Activated T-helper 1 cell treated with anti-CD3 and anti-CD28 coated beads, Interleukin-12 subunit alpha, Interleukin-12 subunit beta, Interleukin-2, Interleukin-4 antibody, amounts not matched to agents 30 ng/mL and 10 ng/mL and 1 ng/mL, durations not matched to agents 14 hours and 24 hours and 36 hours (primary cell): ENCODE measurements at places on chromosomes 7 and 10.

GRCh38 chr7:139095194-139095659 lies 14.3 kb downstream of the ZC3HAV1 start:
- DNase-seq = peak; percentile 86

- no peak for DNase-seq
Measured at GRCh38 chr10:8594711-8595110, 540.2 kb downstream of the GATA3 start.

GRCh38 chr7:105209433-105209832 lies 179.3 kb downstream of the SRPK2 start:
- DNase-seq = no peak

GRCh38 chr10:354901-355617 lies 219.8 kb downstream of the ZMYND11 start:
- no peak for DNase-seq

DNA sequence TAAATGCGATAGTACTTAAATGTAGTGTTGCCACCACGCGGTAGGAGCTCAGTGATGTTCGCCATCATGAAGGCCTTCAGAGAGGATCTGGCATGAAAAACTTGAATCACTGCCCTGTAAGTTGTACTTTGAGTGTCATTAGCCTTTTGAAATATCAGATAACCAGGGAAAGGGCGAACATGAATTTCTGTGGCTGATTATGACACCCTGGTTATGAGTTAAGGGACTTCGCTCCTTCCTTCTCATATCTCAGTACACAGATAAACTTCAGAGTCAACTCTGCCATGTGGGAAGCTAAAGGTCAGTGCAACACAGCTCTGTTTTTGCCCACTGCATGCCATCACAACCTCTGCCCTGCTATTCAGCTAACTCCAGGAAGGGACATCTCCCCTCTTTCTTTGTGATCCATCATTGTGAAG lies 8.9 kb upstream of the ACSL5 start:
- no peak for DNase-seq

DNA sequence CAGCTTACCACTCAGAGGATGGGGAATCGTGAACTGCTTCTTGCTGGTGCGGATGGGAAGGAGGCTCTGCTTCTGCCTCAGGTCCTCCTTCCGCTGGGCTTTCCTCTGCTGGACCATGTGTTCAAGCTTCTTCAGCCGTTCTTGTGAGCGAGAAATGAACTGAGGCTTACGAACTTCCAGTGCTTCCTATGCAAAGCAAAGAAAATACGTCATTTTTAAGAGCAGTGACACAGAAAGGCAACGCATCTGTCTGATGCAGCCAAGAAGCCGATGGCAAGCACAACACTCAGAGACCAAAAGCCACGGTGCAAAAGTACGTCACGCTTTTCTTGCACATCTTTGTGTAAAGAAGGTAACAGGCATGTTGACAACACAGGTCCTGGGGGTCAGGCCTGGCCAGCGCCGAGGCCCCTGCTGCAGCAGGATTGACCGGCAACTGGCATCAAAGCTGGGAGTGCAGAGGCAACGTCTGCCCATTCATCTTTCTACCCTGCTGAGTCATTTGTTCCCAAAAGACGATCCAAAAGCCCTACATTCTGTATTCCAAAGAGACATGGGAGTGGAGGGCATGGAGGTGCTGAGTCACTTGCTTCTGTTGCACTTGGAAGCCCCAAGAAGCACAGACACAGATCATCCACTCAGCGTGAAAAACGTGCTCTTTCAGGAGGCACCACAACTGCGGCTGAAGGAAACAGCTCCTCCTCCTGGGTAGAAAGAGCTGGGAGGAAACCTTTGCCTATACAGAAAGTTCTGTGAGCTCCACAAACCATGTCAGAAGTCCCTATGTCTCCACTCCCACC lies 71.0 kb upstream of the ADAM12 start:
- no peak for DNase-seq

DNA sequence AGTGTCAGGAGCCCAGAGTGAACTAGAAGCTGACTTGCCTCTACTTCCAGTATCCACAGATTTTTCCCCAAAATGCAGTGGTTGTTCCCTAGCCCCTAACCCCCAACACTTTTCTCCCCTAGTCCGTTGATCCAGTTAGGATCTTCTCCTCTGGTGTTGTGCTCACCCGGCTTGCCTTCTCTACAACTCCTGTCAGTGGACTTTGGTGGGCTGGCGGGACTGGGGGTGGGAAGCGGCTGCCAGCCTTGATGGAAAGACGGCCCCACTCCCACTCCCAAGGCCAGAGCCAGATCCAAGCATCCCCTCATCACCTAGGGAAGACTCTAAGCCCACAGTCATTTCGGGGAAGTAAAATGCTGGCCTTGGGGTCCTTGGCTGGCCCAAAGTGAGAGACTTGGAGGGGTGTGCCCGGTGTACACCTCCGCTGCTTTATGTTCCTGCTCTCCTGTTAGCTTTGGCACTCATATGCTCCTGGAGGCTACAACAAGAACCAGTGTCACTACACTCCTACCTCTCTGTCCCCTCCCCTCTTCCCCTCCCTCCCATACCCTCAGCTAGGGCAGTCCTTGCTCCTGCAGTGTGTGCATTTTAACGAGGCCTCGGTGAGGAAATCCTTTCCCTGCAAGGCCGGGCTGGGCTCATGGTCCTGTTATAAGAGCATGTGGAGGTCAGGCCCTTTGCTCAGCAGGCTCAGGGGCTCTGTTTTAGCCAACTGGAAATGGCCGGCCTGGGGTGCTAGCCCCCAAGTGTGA lies 930 bp upstream of the HOXA10 start:
- no peak for DNase-seq

DNA sequence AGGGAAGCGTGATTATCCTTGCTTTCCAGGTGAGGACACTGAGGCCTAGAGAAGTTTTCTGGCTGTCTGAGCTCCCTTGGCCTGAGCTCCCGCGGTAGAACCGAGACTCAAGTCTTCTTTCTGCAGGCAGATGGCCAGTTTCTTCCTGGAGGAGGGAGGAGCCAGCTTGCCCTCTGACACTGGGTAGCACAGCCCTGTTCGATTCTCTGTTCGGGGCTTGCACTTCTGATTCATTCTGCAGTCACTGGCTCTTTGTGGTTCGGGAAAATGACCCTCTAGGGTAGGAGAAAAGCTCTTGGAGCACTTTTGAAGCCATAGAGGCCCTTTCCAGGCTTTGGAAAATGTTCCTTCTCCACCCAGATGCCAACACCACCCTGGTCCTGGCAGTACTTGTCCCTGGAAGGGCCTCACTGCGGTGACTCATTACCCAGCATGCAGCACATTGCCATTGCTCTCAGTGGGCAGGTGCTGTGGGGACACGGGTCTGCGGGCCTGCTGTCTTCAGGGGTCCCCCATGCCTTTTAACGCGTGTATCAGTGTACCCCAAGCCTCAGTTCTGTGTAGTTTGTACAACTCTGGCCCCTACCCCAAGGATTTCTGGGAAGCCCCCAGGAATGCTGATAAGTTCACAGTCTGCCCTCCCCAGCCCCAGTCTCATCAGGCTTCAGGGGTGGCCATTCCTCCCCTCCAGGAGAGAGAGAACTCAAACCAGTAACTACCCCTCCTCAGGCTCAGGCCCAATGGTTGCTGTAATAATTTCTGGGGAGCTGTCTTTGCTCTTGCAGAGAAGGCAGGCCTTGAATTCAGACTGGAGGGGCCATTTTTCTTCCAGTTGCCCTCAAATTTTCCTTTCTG lies 11.9 kb downstream of the CHST3 start:
- DNase-seq = no peak

- DNase-seq = no peak
Measured at GRCh38 chr10:122173766-122174435, 97.2 kb upstream of the BTBD16 start.

DNA sequence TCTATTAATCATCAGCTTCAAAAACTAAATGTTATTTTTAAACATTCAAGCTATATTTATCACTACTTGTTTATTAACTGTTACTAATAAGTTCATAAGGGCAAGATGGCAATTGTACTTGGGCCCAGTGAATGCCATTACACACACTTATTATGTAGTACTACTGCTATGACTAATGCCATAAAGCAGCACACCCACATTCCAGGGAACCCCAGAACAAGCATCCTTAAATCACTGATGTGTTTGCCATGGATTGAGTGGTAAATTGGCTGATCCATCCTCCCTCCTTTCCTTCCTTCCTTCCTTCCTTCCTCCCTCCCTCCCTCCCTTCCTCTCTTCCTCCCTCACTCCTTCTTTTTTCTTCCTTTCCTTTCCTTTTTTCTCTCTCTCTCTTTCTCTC lies 37.4 kb upstream of the RSU1 start:
- no peak for DNase-seq

DNA sequence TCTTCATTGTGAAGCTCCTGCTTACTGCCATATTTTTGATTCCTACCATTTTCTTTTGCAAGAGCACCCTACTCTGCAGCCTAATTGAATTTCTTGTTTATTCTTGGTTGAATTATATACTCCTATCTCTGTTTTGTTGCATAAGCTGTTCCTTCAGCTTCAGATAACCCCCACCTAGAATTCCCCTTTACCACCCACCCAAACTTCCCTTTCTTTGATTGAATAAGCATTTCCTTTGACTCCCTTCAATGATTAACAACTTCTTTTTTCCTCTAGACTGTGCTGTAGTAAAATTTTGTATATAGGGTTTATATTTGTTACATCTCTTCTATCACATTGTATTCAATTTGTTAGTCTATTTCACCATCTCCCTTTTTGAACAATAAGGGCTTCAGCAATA lies 168.1 kb downstream of the GPR37 start:
- DNase-seq = no peak

DNA sequence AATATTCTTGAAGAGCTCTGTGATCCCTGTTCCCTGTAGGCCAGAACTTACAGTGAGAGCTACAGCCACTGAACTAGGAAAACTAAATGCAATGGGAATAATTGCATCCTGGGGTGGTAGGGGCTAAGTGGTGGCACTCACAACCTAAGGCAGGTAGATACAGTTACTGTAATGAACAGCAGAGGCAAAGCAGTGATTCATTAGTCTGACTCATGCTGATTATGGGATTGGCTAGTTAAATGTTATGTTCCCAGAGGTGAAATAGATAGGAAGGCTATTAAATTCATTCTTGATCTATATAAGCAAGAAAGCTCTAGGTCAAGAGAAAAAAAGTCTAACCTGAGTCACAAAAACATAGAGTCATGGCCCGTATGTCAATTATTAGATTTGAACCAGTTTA lies 173.1 kb upstream of the MALRD1 start:
- DNase-seq = no peak

DNA sequence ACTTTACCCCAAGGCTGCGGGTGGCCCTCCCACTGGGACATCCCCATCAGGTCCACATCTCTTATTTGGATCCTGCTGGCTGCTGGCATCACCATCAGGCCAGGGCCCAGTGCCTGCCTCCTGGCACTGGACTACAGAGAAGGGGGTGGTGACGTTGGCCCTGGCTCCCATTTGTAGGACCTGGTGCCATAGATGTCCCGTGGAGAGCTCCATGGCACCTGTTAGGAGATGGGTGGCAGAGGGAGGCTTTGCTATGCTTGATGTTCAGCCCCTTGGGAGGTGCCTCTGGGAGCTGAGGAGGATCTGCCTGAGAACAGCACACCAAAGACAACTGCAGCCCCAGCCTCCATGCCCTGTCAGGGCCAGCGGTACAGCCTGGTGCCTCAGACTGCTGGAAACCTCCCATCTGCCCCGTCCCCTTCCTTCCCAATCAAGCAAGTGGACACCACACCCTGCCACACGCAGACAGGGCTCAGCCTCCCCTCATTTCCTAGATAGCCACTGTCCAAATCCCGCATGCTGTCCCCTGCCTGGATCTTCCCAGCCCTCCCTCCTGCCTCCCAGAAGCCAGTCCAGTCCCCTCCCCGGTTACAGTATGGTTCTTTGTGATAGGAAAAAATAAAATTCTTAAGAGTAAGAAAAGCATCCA lies 230.0 kb upstream of the GRB10 start:
- no peak for DNase-seq

- DNase-seq = no peak
Measured at GRCh38 chr7:84085998-84086397, 108.6 kb downstream of the SEMA3A start.

DNA sequence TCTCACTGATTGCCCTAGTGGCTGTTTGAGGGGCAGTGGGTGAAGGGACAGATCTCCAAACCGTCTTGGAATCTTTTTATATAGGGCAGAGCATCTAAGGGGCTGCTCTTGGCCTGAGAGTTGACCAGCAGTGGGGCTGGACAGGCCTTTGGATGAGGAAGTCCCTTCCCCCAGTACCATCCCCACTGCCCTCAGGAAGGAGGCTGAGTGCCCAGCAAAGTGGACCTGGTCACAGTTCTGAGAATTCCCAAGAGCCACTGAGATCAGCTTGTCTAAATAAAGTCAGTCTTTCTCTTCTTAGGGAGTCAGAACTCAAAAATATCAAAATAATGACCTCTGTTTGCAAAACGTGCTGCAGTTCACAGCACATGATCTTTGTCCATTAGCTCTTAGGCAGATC lies 5.6 kb downstream of the GDF10 start:
- no peak for DNase-seq

DNA sequence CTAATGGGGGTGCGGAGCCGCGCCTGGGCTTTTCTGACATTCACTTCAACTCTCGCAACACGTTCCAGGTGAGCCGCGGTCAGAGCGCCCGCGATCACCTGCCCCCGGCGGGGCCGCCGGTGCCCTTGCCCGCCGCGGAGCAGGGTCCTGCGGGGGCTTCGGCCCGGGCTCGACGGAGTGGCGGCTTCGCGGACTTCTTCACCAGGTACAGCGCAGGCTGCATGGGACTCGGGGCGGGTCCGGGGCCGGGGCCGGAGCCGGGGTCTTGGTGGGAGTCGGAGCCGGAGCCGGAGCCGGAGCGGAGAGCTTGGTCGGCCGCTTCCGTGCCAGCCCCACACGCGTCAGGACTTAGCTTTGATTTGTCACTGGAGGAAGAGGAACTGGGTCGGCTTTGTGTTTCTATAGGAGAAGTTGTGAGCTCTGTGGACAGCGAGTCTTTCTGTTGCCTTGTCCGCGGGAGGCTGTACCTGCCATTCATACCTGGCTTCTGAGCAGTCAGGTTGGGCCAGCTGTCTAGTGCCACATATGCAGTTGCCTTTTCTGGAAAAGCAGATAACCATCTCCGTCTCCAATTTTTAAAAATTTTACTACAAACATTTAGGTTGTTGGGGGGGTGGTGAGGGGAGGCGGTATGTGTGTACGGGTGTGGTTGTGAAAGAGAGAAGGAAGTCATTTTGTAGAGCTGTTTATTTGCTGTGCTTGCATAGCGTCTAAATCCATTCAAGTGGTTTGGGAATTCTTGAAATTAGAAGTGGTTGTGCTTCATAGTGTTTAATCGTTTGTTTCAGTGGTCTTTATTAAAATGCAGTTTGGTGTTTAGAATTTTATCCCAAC lies 1.3 kb downstream of the TBC1D12 start:
- no peak for DNase-seq

DNA sequence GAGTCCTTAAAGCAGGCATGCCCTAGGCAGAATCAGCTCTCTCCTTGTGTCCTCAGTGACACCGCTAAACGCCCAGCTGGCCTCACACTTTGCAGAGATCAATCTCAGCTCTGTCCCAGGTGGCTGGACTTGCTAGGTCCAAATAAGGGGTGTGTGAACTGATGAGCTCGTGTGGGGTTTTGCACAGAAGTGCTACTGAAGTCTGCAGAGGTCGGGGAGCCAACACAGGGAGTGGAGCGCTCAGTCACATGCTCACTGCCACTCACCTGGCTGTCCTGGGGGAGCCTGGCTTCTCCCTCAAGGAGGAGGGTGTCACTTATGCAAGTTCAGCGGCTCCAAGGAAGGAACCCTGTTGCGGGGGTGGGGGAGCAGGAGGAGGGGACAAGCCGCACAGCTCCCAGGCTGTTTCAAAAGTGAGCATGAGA lies 2.0 kb downstream of the ELN start:
- DNase-seq = no peak

GRCh38 chr10:63266391-63267316 lies 133.5 kb downstream of the NRBF2 start:
- DNase-seq = no peak

GRCh38 chr7:5594616-5595544 lies 171.2 kb upstream of the TNRC18 start:
- DNase-seq = no peak
